ENCODE measurements at places on chromosomes 5 and 9. TPM values are rescaled to one million over a fixed set of nuclear protein-coding genes. Genes with fewer than 3 reads are reported as not detected.

DNA sequence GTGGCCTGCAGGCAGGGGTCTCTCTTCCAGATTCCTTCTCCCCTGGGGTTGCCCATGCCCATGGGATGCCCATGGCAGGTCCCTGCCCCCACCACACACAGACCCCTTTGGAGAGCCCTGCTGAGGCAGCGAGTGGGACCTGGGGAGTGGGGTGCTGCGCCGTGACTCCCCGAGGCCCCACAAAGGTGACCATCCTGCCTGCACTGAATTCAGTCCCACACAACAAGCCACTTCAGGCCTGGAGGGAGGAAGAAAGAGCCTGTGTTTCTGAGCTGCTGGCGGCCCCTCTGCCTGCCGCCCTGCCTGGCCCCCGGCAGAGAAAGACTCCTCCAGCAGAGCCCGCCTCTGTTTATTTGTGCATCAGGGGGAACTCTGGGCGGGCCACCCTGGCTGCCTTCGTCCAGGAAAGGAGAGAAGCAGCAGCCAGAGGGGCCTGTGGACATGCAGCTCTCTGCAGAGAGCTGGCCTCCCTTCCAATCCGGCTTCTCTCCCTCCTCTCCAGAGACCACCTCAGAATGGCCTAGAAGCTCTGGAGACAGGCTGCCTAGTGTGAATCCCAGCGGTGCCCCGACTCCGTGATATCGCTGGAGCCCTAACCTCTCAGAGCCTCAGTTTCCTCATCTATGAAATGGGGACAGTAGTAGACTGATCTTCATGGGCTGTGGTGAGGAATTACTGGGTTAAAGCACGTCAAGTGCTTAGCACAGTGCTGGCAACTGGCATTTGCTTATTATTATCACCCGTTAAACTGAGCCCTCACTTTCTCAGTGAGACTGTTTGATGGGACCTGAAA is 72.9 kb downstream of the COL27A1 start:
- DNase-seq, result no peak

- no peak for DNase-seq
These were observed 213.0 kb upstream of the TARS1 start for GRCh38 chr5:33227746-33228145.

GRCh38 chr9:113154946-113155345 is 4.1 kb downstream of the SLC31A2 start:
- no peak for DNase-seq

DNA sequence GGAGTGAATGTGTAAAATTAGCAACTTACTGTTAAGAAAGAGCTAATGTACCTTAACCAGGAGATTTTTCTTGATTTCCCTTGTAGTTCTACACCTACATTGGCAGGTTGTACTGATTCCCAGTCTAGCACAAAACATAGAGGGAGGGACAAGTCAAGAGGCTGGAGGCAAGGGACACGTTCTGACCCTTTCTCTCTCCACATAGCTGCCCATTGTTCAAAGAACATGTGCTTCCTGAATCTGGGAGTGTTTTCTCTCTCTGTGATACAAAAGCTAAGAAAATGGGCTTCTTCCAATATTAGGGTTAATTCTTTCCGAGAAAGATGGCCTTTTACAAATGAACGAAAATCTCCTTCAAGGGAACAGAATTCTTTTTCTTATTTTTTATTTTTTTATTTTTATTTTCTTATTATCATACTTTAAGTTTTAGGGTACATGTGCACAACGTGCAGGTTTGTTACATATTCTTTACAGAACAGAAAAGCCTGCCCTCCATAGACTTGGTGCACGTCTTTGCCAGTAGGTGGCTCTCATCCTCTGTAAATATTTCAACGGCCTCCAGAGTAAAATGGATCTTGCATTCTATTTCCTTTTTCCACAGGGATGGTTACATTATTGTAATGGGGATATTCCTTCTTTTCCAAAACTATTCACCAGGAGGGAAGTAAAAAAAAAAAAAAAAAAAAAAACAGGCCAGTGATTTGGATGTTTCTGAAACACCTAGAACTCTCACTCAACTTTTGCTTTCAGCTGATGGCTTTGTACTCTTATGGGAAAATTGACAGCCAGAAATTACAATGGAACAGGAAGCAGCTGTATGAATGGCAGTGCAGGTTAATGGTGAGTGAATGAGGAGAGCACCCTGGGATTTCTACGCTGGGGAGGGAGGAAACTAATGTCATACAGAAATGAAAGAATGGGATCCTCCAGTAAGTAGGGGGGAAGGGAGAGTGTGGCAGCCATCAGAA is 13.1 kb upstream of the IFNA5 start:
- DNase-seq, result peak; percentile 71

GRCh38 chr5:154191467-154192261 is 1.1 kb downstream of the GALNT10 start:
- DNase-seq, result peak; percentile 11

GRCh38 chr5:127650022-127650421 is 1.1 kb downstream of the CTXN3 start:
- DNase-seq, result no peak

Gene PCAT7
- total RNA-seq, result 19.3 TPM

Data from G401 (cell line).